Cortex of kidney (tissue), 1 donor: ENCODE measurements at places on chromosomes 12 and 14.

- no peak for DNase-seq
Measured at GRCh38 chr14:52553002-52553670, 500 bp downstream of the GPR137C start.

DNA sequence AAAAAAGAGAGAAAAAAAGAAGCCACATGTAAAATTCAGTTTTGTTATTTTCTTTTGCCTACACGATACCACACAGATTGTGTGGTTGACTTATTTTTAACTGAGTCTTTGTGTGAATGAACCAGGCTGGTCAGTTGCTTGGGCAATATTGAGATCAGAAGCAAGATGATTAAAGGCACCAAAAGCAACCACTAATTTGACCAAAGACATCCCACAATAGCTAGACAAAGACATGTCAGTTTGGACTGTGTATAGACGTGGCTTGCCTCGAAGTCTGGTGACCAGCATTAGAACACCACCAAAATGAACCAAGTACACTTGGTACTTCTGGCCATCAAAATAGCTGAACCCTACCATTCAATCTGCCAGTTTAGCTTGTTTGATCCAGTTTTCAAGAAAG, 340.6 kb upstream of the TBX3 start:
- no peak for DNase-seq

- no peak for DNase-seq
Measured at GRCh38 chr14:98769326-98769725, 502.7 kb downstream of the BCL11B start.

- DNase-seq: no peak
Measured at GRCh38 chr12:131755305-131756113, 44.6 kb downstream of the SFSWAP start.

DNA sequence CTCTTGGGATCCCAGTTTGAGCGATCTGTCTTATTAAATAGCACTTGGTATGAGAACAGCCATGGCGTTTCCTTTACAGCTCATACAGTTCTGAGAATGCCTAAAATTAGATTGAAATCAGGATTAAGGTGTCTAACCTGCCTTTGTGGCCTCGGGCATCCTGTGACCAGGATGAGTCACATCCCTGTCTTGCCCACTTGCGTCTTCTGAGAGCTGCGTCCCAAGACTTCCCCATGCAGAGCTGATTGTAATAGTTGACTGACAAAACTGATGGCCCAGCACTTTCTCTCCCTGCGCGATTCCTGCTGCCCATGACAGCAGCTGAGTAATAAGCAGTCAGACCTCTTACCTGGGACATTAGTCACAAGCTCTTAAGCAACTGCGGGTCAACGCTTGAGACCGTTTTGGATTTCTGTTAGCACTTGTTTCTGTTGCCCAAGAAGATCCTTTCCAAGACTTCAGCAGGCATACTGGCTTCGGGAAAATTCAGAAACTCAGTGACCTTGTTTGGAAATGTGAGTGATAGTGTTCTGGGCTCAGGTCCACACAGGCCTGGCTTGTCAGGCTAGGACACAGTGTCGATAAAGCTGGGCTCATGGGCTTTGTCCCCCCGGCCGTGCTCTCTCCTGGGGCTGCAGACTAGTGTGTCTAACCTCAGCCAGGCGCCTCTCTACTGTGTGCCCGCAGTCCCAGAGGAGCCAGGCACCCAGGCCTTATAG, 169.9 kb upstream of the HIF1A start:
- DNase-seq: no peak

- DNase-seq: no peak
Measured at GRCh38 chr12:114674251-114675047, 9.5 kb downstream of the TBX3 start.

DNA sequence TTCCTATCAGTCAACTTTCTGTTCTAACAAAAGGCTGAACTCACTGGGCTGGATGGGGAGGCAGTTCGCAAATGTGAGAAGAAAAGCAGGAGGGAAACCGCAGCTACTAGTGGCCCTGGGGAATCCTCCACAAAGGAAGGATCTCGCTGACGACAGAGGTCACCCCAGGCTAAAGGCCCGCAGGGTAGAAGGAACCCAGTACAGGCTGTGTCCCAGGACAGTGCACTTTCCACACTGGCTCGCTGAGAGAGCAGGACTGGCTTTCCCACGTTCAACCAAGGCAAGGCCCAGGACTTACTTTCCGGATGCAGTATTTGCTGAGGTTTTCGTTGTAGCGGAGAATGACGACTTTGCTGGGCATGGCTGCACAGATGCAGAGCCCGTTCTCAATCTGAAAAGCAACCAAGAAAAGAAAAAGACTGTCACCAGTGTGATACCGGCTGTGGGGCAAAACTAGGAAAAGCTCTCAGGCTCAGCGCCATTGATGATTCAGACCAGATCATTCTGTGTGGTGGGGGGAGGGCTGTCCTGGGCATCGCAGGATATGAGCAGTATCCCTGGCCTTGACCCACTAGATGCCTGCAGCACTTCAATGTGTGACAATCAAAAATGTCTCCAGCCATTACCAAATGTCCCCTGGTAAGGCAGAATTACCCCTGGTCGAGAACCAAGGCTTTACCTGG, 36.3 kb downstream of the PRKAB1 start:
- DNase-seq: no peak

DNA sequence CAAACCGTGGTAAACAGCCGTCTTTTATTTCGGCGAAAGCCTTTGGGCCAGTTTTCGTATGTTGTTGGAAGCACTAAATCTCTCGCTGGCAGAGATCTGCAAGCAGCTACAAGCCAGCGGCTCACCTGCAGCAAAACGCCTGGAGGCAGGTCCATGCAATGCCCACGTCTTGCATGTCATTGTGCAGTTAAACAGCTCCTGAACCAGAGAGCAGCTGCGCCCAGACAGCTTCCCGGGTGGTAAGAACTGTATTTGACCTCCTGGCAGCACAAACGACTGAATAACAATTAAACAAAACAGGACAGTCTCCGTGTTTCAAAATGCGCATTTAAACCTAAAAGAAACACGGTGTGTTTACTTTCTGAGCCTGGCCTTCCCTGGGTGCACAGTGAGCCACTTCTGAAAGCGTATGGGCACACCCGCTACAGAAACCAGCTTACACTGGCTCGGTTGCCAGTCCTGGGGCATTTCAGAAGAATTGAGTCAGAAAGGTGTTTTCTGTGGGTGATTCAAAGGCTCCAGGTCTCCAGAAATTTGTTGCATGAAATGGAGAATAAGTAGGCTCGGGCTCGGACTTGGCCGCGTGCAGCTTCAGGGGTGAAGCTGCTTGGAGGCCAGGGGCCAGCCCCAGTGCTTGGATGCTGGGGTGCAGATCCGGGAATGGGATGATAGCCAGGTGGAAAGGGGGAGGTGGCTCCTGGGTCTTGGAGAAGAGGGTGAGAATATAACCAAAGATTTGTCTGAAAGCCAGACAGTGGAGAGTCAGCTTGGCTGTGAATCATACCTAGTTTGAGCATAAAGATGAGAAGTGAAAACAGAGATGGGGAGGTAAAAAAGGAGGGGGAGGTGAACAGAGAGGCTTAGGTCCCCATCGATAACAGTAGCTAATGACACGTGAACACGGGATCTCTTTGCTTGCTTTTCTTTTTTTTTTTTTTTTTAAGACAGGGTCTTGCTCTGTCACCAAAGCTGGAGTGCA, 24.9 kb upstream of the FZD10 start:
- no peak for DNase-seq

GRCh38 chr12:65667932-65668331, 156.4 kb upstream of the HMGA2 start:
- no peak for DNase-seq

GRCh38 chr14:51482102-51482501, 169.6 kb upstream of the FRMD6 start:
- no peak for DNase-seq

GRCh38 chr12:113988976-113989375, 22.9 kb upstream of the RBM19 start:
- no peak for DNase-seq

- DNase-seq: no peak
Measured at GRCh38 chr12:5499566-5500330, 67.8 kb downstream of the NTF3 start.

DNA sequence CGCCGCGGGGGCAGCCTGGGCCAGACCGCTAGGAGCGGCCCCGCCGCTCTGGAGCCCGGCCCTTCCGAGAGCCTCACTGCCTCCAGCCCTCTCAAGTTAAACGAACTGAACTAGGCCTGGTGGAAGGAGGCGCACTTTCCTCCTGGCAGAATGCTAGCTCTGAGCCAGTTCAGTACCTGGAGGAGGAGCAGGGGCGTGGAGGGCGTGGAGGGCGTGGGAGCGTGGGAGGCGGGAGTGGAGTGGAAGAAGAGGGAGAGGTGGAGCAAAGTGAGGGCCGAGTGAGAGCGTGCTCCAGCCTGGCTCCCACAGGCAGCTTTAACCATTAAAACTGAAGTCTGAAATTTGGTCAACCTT, 5.3 kb downstream of the LTB4R start:
- DNase-seq: no peak

DNA sequence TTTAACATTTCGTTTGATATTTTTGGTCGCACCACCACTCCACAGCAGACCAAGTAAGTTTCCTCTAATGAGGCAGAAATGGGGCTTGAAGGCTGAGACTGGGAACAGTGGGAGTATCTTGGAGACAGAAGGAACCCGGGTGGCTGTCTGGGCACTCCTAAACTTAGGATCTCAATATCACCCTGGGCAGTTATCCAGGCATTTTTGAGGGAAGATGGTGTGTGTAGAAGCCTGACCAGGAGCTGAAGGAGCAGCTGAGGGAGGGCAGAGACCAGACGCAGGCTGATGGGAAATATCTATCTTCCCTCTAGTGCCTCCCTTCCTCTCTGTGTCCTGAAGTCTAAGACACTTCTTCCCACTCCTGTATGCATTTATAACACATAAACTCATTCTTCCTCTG, 10.7 kb downstream of the MARS1 start:
- no peak for DNase-seq

DNA sequence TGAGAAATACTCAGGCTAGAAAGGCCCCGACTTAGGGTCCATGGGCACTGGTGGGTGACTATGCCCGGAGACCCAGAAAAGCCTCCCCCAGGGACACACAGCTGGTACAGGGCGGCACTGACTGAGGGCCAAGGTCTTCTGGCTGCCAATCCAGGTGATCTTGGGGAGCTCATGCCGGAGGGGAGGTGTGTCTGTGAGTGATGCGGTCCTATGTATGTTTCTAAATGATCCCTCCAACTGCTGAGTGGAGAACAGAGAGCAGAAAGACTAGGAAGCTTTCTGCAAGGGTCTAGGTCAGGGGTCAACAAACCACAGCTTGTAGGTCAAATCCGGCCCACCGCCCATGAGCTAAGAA, 391 bp downstream of the SERPINA4 start:
- no peak for DNase-seq

- DNase-seq: no peak
Measured at GRCh38 chr14:106823552-106823951, 1297.2 kb downstream of the TMEM121 start.

DNA sequence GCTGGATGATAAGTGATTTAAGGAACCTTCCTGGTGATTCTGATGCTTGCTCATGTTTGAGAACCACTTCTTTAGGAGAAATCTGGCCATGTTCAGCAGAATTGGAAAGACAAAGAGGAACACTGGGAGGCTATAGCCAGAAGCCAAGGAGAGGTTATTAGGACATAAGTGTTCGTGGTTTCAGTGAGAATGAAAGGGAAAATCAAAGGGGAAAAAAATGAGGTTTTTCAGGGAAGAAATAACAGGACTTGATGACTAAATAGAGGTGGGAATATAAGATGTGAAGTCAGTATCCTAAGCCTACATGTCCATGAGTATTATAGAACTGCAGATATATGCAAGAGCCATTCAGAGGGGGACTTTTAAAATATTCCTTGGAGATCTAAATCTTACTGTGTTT, 95.6 kb downstream of the DAAM1 start:
- no peak for DNase-seq

DNA sequence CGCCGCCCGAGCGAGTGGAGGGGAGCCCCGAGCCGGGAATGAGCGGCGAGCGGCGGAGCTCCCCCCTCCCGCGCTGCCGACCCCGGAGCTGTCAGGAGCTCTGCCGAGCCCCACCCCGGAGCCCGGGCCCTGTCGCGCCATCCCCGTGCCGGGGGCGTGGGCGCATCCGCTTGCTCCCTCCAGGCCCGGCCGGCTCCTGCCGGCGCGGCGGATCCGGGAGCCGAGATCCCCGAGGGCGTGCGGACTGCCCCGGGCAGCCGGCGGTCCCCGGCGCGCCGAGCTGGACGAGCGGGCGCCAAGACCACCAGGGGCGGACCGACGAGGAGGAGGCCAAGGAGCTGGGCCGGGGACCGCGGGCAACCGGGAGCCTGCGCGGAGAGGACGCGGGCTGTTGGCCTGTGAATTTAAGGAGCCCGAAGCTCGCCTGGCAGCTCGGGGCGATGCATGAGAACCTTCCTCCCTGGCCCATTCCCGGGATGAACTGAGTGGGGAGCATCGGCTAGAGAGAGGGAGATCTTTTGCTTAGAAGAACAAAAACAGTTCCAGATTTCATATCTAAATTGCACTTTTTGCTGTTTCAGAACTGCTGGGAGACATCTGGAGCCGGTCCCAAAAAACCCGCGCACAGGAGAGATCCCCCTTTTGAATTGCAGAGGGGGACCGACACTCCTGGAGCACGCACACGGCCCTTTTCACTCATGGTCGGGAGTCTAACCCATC, 2.0 kb downstream of the PTHLH start:
- no peak for DNase-seq

DNA sequence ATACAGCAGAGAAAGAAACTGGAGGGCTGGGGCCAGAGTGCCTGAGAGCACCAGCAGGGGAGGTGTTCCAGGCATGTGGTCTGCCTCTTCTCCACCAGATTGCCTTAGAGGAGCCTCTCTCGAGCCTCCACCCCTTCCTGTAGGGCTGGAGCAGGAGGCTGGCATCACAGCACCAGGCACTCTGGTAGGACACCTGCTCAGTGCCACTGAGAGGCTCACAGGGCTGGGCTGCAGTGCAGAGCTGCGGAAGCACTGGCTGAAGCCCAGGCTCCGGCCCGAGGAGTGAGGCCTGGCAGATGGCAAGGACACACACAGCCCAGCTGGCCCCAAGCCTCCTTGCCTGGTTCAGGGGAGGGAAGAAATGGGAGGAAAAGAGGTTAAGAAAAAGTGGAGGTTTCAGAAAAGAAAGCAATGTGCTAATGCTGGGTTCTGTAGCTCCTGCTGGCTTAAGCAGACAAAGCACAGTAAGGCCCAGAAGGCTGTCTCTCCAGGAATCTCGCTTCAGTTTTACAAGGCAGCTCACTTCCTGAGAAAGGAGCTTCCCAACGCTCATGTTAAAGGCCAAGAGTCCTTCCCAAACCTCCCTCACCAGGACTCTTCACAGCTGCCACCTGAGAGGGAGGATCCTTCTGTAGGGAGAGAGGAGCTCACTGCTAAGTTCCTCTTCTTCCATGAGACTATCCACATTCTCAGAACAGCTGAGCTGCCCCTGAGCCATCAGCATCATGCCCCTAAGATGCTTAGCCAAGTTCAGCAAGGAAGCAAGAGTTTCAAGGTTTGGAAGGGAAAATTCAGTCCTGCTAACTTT, 23.8 kb downstream of the SPTB start:
- DNase-seq: no peak

GRCh38 chr14:80955416-80955941, at the start of gene TSHR:
Gene TSHR, plus strand, starts transcription at chr14:80955621. Its CDS starts 60 bp downstream, at chr14:80955681.
- no peak for DNase-seq
